ENCODE measurements at places on chromosomes 4 and X. TPM values are rescaled to one million over a fixed set of nuclear protein-coding genes. Genes with fewer than 3 reads are reported as not detected.

GRCh38 chr4:8842614-8843013, 29.0 kb downstream of the HMX1 start:
- no peak for DNase-seq

DNA sequence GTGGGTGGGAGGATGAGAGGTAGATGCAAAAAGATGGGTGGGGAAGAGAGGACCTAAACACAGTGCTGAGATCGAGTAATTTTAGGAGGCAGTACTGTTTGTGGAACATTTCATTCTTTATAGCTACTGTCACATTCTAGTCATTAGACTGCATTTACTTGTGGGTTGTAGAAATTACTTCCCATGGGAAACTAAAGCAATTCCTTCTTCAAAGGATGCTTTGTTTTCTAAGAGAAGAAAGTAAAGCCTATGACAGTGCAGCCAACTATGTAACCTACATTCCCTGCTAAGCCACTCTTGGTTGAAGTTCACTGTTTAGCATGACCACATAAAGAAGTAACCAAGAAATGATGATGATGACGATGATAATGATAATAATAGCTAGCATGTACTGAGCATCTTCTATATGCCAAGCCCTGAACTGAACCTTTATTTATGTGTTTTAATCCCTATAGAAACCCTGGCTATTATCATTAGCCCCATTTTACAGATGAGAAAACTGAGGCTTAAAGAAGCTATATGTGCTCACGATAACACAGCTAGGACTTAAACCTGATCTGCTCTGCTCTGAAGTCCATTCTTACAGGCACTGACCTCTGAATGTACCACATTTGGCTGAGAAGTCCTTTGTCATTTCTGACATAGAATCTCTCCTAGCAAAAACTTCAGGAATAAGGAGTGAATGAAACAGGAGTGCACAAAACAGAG, 114.5 kb upstream of the KIT start:
- DNase-seq, result no peak

Gene VCX3A
- total RNA-seq, result not detected

- DNase-seq, result no peak
Observed at GRCh38 chr4:19193274-19193981, 1058.3 kb upstream of the SLIT2 start.

Gene TMSB15C
- 4.0 TPM for total RNA-seq

DNA sequence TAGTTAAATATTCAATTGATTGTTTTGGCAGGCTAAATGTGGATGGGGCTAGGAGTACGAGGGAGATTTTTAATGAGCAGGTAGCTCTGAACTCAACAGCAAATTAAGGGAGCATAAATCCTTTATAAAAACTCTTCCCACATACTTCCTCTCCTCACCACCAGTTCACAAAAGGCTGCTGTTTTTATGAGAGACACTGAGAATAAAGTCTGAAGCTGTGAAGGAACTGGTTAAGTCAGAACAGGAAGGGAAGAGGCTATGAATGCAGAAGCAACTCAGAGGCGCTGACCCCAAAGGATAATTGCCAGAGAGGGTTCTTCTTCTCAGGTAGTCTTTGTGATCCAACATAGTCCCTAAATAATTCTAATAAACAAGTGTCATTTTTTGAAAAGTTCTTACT, 406.1 kb downstream of the GPM6A start:
- no peak for DNase-seq

GRCh38 chrX:17368002-17368401, 7.0 kb upstream of the NHS start:
- no peak for DNase-seq

DNA sequence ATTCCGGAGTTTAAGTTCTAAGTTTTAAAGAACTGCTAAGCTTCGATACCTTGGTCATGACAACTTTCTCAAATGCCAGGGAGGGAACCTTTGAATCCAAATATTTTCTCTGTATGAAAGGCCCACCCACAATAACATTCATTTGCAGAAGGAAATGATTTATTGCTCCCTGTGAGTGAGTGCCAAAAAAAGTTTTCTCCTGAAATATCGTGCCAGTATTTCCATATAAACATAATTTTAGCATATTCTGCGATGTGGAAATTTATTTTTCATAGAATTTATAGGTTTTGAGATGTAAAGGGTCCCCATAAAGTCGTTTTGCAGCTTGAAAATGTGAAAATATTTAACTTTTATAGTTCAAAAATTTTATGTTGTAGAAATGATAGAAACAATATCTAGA, 53.9 kb downstream of the BMPR1B start:
- no peak for DNase-seq

- no peak for DNase-seq
Observed at GRCh38 chr4:156515295-156515694, 456.3 kb downstream of the PDGFC start.

DNA sequence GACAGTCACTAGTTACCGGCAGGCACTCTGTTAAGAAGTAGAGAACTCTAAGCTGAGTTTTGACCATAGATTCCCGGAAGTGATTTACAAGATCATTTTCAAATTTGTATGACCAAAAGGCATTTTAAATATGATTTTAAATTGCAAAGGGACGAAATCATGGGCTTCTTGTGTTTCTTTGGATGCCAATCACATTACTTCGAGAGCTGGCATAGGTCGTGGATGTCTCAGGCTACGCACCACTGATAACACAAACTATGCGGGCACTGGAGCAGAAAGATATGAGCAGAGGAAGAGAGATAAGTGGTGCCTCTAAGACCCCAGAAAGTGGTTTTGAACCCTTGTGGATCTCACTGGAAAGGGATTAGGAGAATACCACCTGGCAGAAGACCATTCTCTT, 294.2 kb upstream of the FTHL17 start:
- no peak for DNase-seq

GRCh38 chr4:150381609-150382008, 200.3 kb upstream of the MAB21L2 start:
- DNase-seq, result no peak
